ENCODE measurements at places on chromosomes 5 and 9.

GRCh38 chr9:94174164-94174563 is 84.9 kb upstream of the ZNF169 start:
- DNase-seq: no peak

- DNase-seq: no peak
Measured at GRCh38 chr5:177531209-177531940, 14.6 kb upstream of the DDX41 start.

DNA sequence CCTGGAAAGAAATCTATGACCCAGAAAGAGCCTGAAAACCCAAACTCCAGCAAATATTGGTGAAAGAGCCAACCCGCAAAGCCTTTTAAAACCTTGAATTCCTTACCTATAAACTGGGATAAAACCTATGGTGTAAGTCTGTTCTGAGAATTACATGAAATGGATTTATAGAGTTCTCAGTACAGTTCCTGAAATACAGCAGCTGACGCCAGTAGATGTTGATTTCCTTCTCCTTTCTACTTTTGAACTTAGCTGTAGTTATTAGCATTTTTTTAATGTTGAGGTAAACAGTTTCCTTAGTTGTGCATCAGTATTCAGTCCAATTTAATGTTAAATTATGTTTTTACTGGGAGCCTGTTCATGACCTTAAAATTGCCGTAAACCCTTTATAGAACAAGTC is 3.7 kb downstream of the SPIN1 start:
- DNase-seq: no peak

DNA sequence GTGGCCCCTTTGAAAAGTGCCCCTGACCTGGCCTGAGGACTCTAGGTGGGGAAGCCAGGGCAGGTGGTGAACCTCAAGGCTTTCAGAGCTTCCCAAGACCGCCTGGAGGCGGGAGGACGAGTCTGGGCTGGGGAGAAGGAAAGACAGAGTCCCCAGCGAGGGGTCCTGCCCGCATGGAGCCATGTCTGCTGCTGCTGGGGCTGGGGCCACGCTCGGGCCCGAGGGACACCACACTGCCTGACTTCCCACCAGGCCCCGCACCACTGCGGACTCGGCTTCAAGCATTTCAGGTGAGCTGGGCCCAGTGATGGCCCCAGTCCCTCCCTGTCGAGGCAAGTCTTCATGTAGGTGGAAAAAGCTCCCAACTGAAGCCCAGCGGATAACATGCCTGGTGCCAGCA is 62.1 kb upstream of the SARDH start:
- no peak for DNase-seq

GRCh38 chr5:51279983-51280706 is 103.1 kb upstream of the ISL1 start:
- no peak for DNase-seq

GRCh38 chr5:544675-545355 is 20.6 kb upstream of the SLC9A3 start:
- DNase-seq: no peak

GRCh38 chr5:38468978-38469706 is 87.3 kb downstream of the LIFR start:
- no peak for DNase-seq

DNA sequence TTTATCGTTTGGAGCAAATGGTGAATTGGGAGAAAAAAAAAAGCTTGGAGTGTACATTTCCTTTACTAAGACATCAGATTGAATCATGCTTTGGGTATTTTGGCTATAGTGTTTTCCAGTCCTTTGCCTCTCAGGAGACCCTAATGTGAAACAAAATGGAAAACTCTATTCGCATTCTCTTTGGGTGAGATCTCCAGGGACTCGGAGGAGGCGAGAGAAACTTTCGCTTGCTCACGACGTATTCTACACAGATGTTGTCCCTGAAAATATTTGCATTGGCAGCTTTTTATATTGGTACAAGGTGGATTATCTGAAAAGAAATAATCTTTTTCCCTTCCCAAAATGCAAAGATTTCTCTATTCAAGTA is 1240.1 kb upstream of the WWC1 start:
- no peak for DNase-seq

- no peak for DNase-seq
Measured at GRCh38 chr9:28956116-28956880, 1383.0 kb upstream of the C9orf72 start.

- no peak for DNase-seq
Measured at GRCh38 chr5:139524446-139524845, 36.7 kb upstream of the UBE2D2 start.

DNA sequence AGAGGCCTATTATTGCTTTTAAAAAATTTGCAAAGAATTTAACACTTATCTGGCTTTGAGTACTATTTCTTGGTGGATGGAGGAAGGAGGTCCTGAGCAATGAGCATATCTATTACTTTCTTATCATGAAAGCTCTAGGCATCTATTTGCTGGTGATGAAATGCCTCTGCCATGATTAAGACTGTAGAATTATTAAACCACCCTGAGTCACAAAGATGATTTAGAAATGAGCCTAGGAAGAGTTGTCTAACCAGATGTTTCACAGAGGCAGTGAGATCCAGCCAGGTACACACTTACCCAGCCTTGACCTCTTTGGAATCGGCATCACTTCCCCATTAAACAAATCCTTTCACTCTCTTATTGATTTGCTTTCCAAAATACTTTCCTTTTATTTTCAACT is 304.4 kb upstream of the KIF2A start:
- DNase-seq: no peak

DNA sequence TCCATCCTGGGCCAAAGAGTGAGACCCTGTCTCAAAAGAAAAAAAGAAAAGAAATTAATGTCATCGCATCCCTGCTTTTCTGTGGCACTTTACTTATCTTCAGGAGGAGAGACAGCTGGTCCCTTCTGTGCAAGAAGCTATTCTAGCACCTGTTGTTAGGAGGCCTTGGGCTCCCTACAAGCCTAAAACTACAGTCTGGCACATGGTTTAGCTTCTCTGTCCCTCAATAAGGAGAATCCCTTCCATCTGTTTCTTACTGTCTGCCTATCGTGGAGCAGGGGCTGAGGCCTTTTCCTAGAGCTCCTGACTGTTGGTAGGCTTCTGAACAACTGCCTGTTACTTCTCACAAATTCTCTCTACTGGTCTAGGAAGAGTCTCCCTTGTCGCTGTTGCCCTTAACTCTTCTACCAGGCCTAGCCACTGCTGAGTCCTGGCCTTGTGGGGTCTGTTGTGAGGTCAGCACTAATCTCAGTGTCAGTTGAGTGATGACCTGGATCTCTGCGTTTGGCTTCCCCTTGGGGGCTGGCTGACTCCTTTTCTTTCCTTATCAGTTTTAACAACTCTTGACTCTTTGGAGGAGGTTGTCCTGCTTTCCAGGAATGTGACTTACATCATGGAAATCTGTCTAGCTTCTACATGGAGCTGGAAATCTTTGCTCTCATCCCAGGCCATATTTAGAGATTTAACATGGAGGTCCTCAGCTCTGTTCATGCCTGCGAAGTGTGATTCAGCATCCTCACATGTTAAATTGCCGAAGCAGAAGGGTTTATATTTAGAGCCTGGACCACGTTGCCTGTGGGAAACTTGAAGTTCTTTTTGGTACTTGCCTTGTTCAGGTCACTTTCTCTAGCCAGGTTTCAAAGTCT is 5.7 kb upstream of the GARNL3 start:
- no peak for DNase-seq

DNA sequence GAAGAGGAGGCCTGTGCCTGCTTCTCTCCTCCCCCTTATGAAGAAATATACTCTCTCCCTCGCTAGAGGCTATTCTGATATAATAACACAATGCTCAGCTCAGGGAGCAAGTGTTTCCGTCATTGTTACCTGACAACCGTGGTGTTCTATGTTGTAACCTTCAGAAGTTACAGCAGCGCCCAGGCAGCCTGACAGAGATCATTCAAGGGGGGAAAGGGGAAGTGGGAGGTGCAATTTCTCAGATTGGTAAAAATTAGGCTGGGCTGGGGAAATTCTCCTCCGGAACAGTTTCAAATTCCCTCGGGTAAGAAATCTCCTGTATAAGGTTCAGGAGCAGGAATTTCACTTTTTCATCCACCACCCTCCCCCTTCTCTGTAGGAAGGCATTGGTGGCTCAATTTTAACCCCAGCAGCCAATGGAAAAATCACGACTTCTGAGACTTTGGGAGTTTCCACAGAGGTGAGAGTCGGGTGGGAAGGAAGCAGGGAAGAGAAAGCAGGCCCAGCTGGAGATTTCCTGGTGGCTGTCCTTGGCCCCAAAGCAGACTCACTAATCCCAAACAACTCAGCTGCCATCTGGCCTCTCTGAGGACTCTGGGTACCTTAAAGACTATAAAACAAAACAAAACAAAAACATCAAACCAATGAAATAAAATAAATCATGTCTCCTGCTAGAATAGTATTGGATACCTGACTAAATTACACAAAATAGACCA is 1.3 kb downstream of the TMEM174 start:
- no peak for DNase-seq

GRCh38 chr5:38479315-38479904 is 77.0 kb downstream of the LIFR start:
- DNase-seq: no peak

DNA sequence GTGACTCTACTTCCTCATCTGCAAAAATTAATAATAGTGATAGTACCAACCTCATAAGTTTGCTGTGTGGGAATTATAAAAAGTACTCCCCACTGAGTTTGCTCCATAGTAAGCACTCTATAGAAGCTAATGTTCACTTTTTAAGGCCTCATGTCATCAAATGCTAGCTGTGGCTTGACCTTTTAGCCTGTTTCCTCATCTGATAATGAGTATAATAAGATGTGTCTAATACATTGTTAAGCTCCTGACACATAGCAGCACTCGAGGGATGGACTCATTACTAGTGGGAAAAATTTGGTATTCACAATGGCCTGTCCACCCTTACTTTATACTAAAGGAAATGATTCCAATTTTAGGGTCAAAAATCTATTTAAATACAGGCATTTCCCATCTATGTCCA is 26.1 kb upstream of the CAST start:
- DNase-seq: no peak
